Right lung (tissue), 10 donors: ENCODE measurements at places on chromosomes 16 and 17. TPM values are rescaled to one million over a fixed set of nuclear protein-coding genes. Genes with fewer than 3 reads are reported as not detected.

Gene GFAP
- 0.19 TPM for polyA plus RNA-seq

Gene NUP93
- 63.7 TPM for polyA plus RNA-seq

Gene MMP28
- polyA plus RNA-seq = 7.8 TPM

Gene PRSS8
- 124 TPM for polyA plus RNA-seq

Gene TMED6
- 4.0 TPM for polyA plus RNA-seq

Gene CHST4
- not detected for polyA plus RNA-seq

Gene WNT9B
- polyA plus RNA-seq = 0.34 TPM

Gene HES7
- not detected for polyA plus RNA-seq

Gene CDH16
- polyA plus RNA-seq = 34.5 TPM

Gene CNGB1
- 0.08 TPM for polyA plus RNA-seq

Gene EFTUD2
- polyA plus RNA-seq = 95.7 TPM

Gene AANAT
- 0.19 TPM for polyA plus RNA-seq

Gene SNTB2
- 19.6 TPM for polyA plus RNA-seq

Gene ZC3H18
- 32.2 TPM for polyA plus RNA-seq

DNA sequence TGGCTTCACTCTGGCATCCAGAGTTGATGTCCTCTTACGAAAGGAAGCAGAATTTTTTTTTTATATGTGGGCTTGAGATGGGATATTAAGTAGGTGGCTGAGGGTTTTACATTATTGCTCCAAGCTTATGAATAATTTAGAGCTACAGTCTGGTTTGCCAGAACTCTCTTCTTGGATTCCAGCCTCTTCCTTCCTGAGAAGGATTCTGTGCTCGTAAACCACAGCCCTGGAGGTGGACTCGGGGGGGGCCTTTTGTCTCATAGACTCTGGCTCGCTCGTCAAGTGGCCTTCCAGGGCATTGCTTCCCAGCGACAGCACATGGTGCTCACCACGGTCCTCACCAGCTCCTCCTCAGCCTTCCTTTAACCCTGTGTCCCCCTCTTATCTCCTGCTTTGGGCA lies 43.2 kb downstream of the TMEM11 start:
- no peak for DNase-seq

DNA sequence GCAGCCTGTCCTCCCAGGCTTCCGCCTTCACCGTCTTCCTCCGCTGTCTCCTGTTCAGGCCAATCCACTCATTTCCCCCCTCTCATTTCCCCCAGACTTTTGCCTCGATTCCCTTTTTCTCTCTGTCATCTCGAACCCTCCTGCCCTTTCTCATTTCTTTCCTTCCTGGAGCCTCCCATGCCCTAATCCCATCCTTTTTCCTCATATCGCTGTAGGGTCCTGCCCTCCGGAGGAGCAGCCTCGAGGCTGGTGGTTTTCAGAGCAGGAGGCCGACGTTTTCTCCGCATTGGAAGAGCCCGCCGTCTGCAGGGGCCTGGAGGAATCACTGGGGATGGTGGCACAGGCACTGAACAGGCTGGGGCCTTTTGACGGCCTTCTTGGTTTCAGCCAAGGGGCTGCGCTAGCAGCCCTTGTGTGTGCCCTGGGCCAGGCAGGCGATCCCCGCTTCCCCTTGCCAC lies 597 bp downstream of the OVCA2 start:
- DNase-seq = no peak

DNA sequence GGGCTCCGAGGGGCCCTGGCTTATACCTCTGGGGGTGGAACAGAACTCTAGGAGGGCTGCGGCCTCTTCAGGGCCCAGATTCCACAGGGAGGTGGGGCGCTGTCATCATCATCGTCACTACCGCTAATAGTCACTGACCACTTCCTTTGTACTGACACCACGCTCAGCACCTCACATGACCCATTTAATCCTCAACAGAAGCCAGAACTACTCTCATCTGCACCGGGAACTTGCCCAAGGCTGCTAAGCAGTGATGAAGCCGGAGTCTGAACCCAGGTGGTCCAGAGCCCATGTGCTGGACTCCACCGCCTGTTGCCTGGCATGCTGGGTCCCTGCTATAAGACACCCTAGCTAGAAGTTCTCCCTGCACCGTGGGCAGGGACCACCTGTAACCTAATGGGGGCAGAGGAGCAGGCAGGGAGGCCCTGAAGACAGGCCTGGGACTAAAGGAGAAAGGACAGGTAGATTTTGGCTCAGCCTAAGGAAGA lies 12.0 kb downstream of the UNC13D start:
- no peak for DNase-seq

GRCh38 chr17:56810343-56810742 lies 23.4 kb downstream of the C17orf67 start:
- peak; percentile 75 for DNase-seq

GRCh38 chr16:87704754-87705353 lies 60.9 kb downstream of the KLHDC4 start:
- DNase-seq = no peak

GRCh38 chr17:74815550-74816370 lies 39.6 kb upstream of the NAT9 start:
- DNase-seq = no peak

GRCh38 chr17:76781056-76781982 lies 43.4 kb downstream of the MFSD11 start:
- no peak for DNase-seq

DNA sequence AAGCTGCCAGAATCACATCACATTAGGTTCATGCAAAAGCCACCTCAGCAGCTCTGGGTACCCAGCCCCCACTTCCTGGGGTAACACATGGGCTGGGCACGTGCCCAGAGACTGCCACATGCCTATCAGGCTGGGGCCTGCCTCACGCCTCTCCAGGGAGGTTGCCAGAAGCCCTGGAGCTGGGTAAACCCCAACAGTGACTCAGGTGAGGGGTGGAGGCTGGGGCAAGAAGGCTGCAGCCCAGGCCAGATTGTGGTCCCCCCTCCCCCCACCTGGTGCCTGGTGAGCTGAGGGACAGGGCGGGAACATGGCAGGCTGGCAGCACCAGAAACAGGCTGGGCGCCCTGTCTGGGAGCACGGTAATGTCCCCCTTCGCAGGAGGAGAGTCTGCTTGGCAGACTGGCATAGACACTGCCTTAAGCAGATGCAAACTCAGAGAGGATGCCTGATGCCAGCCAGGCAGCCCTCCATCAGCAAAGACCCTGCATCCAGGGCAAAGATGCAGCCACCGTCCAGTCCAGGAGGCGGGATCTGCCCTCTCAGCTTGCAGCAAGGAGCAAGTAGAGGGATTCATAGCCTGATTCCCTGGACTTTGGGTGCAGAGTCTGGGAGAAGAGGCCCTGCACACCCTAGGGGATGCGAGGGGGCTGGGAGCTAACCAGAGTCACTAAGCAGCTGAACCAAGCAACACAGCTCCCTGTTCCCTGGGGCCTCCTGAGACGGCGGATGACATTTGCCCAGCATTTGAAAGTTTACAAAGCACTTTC lies 28.8 kb downstream of the NGFR start:
- DNase-seq = no peak

DNA sequence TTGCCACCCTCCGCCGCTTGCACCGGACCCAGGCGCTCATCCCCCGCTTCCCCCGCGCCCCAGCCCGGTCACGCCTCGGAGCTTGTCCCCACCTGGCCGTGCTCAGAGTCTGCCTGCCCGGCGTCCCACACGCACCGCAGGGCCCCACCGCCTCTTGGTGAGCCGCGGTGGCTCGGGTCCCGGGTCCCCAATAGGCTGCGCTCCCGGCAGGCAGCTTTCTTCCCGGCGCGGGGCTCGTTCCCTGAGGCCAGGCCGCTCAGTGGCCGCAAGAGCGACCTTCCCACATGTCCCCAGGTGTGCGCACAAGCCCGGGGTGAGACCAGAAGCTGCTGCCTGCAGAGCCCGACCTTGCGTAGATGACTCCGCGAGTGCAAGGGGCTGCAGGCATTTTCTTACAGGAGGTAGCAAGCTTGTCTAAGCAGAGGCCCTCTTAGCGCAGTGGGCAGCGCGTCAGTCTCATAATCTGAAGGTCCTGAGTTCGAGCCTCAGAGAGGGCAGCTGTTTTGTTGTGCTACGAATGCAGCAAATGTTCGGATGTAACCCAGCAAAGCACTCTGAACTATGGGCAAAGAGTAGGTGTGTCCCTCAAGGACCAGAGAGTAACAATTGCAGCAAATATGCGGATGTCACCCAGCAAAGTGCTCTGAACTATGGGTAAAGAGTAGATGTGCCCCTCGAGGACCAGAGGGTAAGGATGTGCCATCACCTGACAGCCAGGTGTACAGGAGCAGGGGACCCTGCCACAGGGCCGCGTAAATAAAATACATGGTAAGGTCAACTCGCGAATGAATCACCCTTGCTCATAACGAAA lies 15.6 kb downstream of the TLE7 start:
- DNase-seq = peak; percentile 8

- no peak for DNase-seq
These were observed 1.9 kb upstream of the STUB1 start for GRCh38 chr16:678209-678857.

- no peak for DNase-seq
These were observed 72.1 kb upstream of the HNF1B start for GRCh38 chr17:37816950-37817349.

DNA sequence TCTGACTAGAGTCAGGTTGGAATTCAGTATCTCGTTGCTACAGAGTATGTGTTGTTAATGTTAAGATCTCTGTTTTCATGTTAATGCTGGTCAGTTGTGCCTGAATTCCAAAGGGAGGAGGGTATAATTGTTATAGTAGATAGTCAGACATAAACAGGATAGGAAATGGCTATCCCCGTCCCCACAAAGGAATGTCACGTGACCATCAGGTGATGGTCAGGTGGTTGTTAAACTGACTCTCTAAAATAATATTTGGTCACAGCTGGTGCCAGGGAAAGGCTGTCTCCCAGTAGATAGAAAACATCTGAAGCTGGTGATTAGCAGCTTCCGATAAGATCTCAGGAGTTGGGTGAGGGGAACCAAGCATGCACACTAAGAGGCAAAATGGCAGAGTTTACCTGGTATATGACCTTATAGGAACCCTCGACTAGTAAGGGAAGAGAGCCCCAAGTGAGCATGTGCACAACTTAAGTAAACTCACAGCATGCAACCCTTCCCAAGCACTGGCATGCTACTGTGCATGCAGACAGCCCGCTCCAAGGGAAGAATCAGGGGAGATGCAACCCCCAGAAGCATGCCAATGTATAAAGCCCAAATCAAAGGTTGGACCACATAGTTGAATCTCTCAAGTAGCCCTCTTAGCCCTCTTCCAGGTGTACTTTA lies 27.4 kb upstream of the SLC6A2 start:
- DNase-seq = no peak

DNA sequence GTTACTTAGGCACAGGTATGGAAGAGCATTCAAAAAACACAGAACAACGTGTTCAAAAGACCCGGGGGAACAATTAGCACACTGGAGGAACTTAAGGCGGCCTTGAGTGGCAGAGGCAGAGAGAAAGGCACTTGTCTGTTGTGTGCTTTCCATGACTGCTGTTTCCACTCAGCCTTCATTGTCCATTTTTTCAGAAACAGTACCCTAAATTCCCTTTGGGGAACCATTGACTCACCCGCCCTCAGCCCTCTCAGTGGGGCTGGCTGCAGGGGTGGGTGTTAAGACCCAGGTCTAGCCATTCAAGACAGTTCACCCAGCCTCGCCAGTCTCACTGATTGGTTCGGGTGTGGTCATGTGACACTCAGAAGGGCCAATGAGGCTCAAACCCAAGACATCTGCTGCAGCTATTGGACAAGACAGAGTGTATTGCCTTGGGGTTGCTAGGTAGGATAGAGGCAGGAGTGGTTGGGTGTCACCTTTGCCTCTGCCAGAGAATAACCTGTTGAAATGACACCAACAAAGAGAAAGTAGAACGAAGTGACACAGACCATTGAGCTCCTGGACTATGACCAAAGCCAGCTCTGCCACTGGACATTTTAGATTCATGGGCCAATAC lies 19.6 kb upstream of the CEP20 start:
- DNase-seq = no peak

DNA sequence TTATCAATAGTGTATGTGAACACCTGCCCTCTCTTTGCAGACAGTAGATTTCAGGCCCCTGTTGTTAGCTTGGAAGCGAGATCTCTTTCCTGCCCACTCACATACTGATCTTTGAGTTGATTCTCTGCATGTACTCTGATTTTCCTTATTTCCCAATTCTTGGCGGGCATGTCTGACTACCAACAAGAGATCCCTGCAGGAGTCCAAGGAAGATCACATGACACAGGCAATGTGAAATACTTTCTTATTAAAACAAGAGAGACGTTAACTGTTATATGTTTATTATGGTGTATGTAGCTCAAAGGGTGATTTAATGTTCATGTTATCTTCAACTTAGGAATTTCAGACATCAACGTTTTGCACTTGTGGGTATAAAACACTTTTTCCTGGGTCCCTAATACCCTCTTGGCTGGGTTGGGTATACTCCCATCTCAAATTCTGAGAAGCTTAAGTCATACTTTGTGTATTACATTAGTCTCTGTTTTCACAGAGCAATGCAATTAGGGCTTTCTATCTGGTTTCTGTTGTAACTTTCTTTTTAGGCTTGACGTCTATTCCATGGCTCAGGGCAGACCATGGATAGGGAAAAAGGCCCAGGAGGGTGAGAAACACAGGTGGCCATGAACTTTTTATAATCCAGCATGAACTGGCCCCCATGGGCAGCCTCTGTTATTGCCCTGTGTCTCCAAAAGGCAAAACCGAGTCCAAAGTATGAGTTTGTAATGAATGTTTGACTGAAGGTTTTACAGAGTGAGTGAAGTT lies 32.2 kb downstream of the HSD17B2 start:
- no peak for DNase-seq

GRCh38 chr16:76661691-76662235 lies 384.6 kb downstream of the CNTNAP4 start:
- DNase-seq = no peak

DNA sequence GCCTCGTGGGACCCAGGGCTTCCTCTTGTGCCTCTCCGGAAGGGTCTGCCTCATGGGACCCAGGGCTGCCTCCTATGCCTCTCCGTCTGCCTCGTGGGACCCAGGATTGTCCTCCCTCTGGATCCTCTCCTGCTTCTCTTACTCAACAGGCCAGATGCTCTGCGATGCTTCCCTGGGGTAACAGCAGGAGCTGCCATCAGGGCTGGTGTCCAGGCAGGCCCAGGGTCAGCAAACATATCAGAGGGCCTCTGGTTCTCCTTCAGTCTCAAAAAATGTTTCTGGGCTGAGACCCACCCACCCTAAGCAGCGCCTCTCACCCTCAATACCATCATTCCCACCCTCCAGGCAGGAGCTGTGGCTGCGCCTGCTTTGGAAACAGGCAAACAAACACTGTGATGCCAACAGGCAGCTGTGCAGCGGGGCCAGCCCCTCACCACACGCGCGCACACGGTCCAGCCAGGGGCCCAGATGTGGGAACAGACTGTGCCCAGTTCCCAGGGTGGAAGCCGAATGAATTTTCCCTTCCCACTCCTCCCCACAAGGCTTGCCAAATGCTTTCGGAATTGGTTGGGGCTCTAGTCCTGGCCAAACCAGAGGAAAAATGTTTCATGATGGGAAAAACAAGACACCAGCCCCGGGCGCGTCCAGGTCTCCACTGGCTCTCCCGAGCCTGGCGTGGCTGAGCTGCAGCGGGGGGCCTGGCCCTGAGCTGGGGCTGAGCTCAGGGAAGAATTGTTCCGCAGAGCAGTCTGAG lies 11.3 kb downstream of the TIMM22 start:
- no peak for DNase-seq

- no peak for DNase-seq
These were observed 2.7 kb downstream of the ATP2A1 start for GRCh38 chr16:28880955-28881354.

DNA sequence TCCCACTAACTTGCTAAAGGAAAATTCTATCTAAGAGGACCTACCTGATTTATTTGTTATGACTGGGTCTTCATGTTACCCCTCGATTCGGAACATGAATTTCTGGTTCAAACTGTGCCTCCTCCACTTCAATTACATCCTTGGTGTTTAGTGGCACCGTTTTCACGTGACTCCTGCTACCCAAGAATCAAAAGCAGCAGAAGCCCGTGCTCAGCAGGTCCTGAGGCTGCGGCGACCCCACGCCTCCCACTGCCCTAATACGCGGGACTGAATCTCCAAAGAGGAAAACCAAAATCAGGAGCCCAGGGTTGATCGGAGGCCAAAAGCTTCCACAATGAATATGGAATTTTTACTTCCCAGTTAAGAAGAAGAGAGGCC lies 94.0 kb upstream of the METRNL start:
- DNase-seq = no peak
